GM12878 (cell line): ENCODE measurements at places on chromosomes 4 and X.

- no peak for DNase-seq
- no peaks in the 10 kb centered on the region for H3K4me1 ChIP-seq
- H3K36me3 ChIP-seq, result no peaks in the 10 kb centered on the region
- H3K27me3 ChIP-seq, result no peaks in the 10 kb centered on the region
- H3K27ac ChIP-seq, result no peak overlapping the region
Observed at GRCh38 chrX:10902001-10902400, 209.1 kb upstream of the HCCS start.

- no peaks in the 10 kb centered on the region for H3K36me3 ChIP-seq
- no peak for DNase-seq
- no peaks in the 10 kb centered on the region for H3K4me1 ChIP-seq
Observed at GRCh38 chrX:32987142-32987541, 224.2 kb downstream of the DMD start.

DNA sequence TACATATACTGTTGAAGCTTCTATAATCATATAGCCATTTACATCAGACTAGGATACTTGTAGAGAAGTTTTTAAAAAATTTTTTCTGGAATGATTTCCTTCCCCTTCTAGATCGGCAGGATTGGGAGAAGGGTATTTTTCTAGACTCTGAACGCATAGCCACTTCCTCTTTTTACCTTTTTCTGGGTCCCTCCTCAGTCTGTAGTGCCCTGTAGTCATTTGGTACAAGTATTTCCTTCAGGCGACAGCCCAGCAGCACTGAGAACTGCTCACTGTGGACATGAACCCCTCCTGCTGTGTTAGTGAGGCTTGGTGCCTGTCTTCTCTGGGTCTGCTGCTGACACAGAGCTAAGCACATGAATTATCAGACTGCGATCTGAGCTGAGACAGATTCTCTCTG lies 255.4 kb downstream of the ARHGAP10 start:
- no peak overlapping the region for H3K4me3 ChIP-seq
- no peaks in the 10 kb centered on the region; the same call in 1 of the 2 replicates for H3K36me3 ChIP-seq
- no peaks in the 10 kb centered on the region for H3K4me1 ChIP-seq
- H3K27me3 ChIP-seq, result no peaks in the 10 kb centered on the region
- no peak for DNase-seq

DNA sequence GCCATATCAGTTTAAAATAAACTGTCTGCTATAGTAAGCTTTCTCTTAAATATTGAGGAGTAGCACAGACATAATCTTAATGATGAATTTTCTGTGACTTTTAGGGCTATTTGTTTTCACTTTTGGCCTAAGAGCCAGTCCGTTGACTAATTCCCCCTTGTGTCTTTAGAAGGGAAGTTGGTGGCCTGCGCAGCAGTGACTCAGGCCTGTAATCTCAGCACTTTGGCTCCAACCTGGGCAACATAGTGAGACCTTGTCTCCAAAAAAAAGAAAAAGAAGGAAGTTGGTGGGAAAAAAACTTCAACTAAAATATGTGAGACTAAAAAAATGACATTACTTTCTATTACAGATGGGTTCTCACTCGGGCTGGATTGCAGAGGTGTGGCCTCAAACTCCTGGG lies 3.4 kb downstream of the NCAPG start:
- peak overlapping the region; percentile 49 for H3K4me3 ChIP-seq
- peak overlapping the region; percentile 58 for H3K27ac ChIP-seq
- H3K27me3 ChIP-seq, result no peaks in the 10 kb centered on the region; the same call in 1 of the 2 replicates
- H3K36me3 ChIP-seq, result peaks cover 16% of the 10 kb centered on the region; the same call in 1 of the 2 replicates
- no peaks in the 10 kb centered on the region for H3K4me1 ChIP-seq
- no peak for DNase-seq

- no peaks in the 10 kb centered on the region for H3K27me3 ChIP-seq
- no peak overlapping the region for H3K27ac ChIP-seq
- no peaks in the 10 kb centered on the region for H3K4me1 ChIP-seq
- no peak overlapping the region for H3K4me3 ChIP-seq
- DNase-seq, result no peak
Observed at GRCh38 chr4:164509951-164510350, 244.0 kb upstream of the SMIM31 start.

- H3K4me3 ChIP-seq, result no peak overlapping the region
- H3K27me3 ChIP-seq, result no peaks in the 10 kb centered on the region
- peaks cover 16% of the 10 kb centered on the region for H3K4me1 ChIP-seq
- DNase-seq, result no peak
Observed at GRCh38 chr4:38935391-38936073, 67.9 kb downstream of the FAM114A1 start.
